ENCODE measurements at places on chromosomes 3 and 15.

DNA sequence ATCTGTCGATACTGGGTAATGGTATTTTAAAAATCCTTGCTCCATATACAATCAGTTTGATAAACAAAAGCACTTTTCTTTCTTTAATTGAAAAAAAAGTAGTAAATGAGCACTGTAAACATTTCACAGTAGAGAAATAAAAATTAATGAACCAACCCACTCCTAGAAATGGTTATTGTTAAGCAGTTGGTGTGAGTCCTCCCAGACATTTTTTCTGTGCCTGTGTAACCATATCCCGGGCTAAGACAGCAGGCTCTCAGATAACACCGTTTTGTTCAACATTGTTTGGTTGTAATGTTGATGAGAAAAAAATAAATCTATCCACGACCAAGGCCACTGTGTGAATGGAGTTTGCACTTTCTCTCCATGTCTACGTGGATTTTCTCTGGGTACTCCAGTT is 42.6 kb downstream of the PXK start:
- DNase-seq: no peak

DNA sequence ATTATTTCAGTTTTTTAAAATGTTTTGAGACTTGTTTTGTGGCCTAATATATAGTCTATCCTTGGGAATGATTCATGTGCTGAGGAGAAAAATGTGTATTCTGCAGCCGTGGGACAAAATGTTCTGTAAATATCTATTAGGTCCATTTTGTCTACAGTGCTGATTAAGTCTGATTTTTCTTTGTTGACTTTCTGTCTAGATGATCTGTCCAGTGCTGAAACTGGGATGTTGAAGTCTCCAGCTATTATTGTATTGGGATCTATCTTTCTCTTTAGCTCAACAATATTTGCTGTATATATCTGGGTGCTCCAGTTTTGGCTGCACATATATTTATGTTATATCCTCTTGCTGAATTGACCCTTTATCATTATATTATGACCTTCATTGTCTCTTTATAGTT is 85.2 kb downstream of the UBE2E2 start:
- DNase-seq: no peak

DNA sequence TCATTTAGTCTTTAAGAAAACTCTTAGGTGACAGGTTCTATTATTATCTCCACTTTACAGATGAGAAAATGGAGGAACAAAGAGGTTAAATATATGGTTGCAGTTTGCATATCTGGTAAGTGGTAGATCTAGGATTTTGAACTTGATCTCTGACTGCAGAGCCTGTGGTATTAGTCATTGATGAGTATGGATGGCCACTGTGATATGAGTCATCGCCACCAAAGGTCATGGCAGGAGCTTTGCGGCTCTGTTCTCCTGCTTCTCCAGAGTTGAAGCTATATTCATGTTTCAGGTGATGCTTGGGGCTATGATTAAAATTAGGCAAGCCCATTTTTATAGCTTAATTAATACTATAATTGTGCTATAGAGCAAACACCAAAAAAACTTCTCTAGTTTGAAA is 306.2 kb upstream of the DPPA4 start:
- DNase-seq: no peak

DNA sequence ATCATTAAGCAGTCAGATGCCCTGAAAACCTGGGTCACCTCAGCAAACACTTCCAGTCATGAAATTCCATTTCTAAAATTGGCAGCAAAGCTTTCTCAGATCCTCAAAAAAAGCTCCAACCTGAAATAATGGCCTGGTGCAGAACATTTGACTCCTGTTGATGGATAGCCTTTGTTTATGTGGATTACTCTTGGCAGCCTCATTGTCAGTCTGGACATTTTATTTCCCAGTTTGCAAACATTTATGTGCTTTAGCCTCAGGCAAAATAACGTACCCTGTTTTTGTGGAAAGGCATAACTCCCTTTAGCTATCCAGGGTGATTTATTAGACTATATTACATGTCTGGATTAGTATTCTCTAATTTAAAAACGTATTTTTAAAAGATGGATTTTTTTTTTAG is 53.9 kb downstream of the PXYLP1 start:
- DNase-seq: no peak

- DNase-seq: no peak
Measured at GRCh38 chr15:70447928-70448698, 315.2 kb downstream of the UACA start.

DNA sequence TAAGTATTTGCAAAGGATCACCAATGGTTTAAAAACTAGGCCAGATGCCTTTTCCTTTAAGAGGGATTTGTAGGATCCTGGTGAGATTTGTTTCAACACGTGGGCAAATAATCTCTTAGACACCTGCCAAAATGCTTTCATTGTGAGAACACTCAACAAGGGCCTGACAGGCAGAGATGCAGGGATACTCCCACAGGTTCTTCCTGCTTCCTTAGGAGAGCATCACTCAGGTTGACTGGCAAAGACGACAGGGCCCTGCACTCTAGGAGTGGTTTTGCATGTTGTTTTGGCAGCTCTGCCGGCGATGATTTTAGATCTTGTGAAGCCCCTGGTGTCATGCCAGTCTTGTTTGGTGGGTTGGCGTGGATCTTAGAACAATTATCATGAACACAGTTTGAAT is 184.5 kb downstream of the NR1D2 start:
- DNase-seq: no peak

Measured in frontal cortex (tissue), 4 donors.